Stimulated activated CD8-positive, alpha-beta memory T cell treated with anti-CD3 and anti-CD28 coated beads, Interleukin-12 subunit alpha, Interleukin-12 subunit beta, amount 100 ng/mL, for 1 hour (primary cell): ENCODE measurements at places on chromosomes 2 and 18.

- DNase-seq: no peak
Observed at GRCh38 chr2:72094701-72095100, 53.0 kb downstream of the CYP26B1 start.

DNA sequence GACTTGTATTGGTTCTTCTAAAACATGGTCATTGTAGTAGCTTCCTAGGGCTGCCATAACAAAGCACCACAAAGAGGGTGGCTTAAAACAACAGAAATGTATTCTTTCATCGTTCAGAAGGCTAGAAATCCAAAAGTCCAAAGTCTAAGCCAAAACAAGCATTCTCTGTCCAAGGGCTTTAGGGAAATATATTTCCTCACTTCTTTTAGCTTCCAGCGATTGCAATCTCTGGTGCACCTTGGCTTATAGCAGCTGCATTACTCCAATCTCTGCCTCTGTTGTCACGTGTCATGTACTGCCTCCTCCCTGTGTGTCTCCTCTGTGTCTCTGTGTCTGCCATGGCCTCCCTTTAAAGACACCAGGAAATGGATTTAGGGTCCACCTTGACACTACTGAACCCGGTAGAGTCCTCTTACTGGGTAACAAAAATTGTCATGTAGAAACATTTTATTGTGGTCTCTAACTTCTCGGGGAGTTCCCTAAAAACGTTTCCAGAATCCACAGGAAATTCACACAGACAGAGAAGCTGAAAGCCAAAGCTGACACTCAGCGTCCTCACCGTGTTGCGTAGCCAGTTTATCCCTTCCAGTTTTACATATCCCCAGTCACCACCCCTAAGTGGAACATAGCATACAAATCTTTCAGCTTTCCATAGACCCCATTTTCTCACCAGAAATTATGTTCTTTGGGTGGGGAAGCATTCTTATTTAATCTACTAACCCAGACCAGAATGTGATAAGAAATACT lies 20.7 kb upstream of the TTN start:
- DNase-seq: no peak

GRCh38 chr18:22734791-22735627 lies 198.1 kb upstream of the RBBP8 start:
- no peak for DNase-seq

DNA sequence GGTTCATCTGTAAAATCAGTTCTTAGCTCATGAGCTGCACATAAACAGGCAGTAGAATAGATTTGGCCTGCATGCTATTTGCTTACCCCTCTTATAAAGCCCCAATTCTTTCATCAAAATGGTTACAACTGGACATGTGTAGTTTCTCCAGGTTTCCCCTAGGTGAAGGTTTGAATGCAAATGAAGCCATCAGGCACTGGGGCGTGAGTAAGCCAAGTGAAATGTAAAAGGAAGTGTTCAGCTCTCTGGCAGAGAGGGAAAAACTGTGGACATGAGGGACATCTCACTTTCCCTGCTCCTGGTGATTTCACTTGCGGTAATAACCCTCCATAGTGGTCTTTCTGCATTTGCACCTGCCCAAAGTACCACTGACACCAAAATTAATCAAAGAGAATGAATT lies 1402.3 kb upstream of the LRRTM1 start:
- no peak for DNase-seq

DNA sequence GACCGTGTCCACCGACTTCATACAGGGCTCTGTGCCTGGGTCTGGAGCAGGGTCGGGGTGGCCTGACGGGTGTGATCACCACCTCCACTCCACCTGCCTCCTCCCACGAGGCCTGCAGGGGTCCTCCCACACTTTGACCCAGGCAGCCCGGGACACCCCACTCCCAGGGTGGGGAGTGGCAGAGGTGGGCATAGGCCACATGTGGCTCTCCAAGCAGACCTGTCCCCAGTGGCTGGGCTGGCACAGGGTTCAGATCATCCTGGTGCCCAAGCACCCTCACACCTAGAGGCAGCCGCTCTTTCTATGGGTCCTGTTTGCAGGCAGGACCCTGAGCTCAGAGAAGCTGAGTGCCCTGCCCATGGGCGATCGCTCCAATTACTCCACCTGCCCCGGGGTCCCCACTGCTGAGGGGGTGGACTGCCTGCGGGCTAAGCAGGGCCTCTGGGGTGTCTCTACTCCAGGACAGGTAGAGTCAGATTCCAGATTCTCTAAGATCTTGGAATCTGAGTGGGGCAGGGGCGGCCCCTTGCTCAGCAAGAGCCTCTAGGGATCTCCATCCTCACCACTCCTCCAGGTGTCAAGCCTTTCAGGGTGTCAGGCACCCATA lies 1.4 kb downstream of the NEURL3 start:
- DNase-seq: no peak

DNA sequence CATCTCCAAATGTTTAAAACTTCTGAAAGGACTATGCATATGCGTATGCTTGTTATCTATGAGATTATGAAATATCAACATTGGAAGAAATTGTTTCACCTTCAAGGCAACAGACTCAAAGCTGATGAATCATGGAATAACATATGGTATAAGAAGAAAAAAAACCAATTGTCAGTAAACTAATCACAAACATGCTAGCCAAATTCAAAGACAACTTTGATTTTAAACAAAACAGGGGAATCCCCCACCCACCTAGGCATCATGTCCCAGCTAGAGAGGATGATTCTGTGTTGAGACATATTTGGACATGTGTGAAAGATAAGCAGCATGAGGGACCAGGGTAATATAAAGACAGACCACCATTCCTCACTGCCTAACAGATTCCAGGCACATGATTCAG lies 147.7 kb downstream of the WDPCP start:
- no peak for DNase-seq

DNA sequence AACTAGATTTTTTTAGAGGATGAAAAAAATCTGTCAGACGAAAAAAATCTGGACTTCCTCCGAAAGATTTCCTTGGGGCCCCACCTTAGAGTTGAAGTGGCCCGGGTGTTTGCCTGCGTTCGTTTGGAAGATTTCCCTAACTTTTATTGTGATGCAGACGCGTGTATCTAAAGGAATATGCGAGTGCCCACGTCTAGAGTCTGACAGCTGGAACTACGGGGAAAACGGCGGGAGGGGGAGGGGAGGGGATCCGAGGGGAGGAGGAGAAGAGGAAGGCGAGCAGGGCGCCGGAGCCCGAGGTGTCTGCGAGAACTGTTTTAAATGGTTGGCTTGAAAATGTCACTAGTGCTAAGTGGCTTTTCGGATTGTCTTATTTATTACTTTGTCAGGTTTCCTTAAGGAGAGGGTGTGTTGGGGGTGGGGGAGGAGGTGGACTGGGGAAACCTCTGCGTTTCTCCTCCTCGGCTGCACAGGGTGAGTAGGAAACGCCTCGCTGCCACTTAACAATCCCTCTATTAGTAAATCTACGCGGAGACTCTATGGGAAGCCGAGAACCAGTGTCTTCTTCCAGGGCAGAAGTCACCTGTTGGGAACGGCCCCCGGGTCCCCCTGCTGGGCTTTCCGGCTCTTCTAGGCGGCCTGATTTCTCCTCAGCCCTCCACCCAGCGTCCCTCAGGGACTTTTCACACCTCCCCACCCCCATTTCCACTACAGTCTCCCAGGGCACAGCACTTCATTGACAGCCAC lies 2.4 kb upstream of the SP9 start:
- no peak for DNase-seq

DNA sequence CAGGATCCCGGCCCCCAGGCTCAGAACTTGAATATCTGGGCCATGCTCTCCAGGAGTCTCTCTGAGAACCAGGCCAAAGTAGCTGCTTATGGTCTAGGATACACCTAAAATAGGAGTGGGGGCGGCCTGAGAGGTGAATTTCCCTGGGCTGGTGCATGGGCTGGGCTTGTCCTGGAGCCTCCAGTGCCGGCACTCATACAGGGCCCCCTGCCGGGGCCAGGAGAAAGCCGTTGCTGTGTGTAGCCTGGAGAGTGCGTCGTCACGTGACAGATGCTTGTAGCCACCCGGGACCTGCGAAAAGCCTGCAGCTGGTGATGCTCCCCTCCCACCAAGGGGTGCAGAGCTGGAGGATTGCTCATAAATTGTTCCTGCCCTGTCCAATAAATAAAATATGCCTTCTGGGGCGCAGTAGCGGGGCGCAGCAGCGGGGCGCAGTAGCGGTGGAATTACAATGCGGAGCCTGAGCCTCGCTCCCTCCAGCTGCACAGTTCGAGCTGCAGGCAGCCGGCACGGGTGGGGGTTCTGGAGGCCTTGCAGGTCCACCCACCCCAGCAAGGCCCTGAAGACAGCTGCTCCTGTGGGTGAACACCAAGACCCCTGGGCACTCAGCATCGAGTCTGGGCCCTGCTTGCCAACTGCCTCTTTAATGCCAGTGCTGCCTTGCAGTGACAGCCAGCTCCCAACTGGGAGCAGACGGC lies 289.9 kb downstream of the NDUFA10 start:
- no peak for DNase-seq

GRCh38 chr2:153641046-153641445 lies 162.5 kb upstream of the RPRM start:
- no peak for DNase-seq

- no peak for DNase-seq
Observed at GRCh38 chr18:42901161-42901560, 214.3 kb downstream of the RIT2 start.

DNA sequence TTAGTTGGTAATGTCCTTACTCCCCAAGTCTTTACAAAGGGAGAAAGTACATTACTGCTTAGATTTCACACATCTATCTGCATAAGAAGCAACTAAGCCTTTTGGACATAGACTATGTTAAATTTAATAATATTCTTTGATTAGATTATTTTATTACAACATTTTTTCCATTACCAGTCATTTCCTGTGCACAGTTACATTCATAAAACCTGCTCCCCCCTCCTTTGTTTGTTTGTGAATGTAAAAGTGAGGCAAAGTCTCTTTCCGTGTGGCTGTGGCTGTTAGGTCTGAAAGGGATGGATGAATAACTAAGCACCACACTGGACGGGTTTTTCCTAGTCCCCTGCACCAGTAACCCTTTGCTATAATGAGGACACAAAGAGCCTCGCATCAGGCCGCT lies 9.6 kb downstream of the PTGR3 start:
- DNase-seq: no peak

GRCh38 chr2:37767959-37768925 lies 96.8 kb upstream of the CDC42EP3 start:
- DNase-seq: no peak

- no peak for DNase-seq
Observed at GRCh38 chr2:129587426-129588064, 391.9 kb upstream of the RAB6C start.

- no peak for DNase-seq
Observed at GRCh38 chr2:80154231-80154915, 150.2 kb downstream of the LRRTM1 start.

- DNase-seq: no peak
Observed at GRCh38 chr2:186551323-186552050, 38.4 kb upstream of the ITGAV start.

DNA sequence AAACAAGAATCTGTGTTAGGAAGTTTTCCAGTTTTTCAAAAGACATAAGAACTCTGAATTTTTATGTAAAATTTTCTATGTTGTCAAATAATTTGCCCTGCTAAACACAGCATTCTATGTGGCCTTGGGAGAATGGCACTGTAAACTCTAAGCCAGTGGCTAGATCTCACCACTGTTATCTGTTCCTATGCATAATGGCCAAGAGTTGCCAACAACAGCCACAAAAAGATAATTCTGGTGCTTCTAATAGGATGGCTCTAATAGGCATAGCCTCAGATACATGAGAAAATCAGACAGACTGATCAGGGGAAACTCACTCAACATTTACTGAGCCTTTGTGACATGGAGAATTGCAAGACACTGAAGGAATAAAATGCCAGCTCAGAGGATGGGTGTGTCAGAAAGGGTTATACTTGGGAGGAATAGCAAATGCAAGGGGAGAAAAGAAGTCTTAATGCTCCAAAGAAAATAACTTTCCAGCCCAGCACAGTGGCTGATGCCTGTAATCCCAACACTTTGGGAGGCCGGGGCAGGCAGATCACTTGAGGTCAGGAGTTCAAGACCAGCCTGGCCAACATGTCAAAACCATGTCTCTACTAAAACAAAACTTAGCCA lies 63.7 kb downstream of the COBLL1 start:
- no peak for DNase-seq

DNA sequence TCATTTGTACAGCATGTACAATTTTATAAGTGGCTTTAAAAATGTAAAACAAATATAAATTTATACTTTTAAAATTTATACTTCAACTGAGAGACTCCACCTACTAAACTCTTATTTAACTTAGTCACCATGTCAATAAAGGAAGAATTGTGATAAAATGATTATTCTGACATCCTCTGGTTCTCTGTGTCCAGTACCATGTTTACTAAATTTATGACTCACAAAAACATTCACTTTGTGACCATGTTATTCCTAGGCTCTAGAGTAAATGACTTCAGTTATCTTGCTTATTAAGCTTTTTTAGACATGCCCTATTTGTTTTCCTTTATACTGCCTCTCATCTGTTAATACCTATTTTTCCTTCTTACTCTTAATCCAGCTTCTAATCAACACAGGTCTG lies 959.6 kb upstream of the SLC39A10 start:
- no peak for DNase-seq

GRCh38 chr18:63878343-63878742 lies 9.2 kb upstream of the SERPINB2 start:
- DNase-seq: no peak

- no peak for DNase-seq
Observed at GRCh38 chr2:34747643-34748042, 1148.5 kb upstream of the FAM98A start.

GRCh38 chr2:36333350-36334012 lies 22.1 kb upstream of the CRIM1 start:
- no peak for DNase-seq

- no peak for DNase-seq
Observed at GRCh38 chr2:217521820-217522219, 481.0 kb downstream of the TNS1 start.

GRCh38 chr18:56598422-56598821 lies 40.0 kb downstream of the TXNL1 start:
- DNase-seq: no peak
